ENCODE measurements at places on chromosomes 12 and 14.

GRCh38 chr12:90672081-90672480 lies 282.9 kb downstream of the CCER1 start:
- DNase-seq: no peak

- DNase-seq: no peak
Measured at GRCh38 chr14:88324930-88325329, 1.9 kb upstream of the KCNK10 start.

- no peak for DNase-seq
Measured at GRCh38 chr14:76769636-76770292, 8.5 kb downstream of the VASH1 start.

DNA sequence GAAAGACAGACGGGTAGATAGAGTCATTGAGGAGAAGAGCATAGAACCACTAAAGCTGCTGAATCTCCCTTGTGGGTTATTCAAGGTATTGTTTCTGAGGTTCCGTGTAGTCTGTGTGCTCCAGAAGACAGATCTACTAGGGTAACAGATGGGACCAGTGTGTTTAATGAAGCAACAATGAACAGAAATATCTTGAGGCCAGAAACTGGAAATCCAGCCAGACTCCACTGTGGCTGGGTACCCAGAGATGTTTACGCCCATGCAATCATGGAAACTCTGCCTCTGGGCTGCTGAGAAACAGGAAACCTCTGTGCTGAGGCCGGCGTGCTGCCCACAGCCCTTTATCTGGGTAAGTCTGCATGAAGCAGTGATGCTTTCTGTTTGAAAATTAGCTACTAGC lies 8.3 kb downstream of the PROX2 start:
- DNase-seq: no peak

DNA sequence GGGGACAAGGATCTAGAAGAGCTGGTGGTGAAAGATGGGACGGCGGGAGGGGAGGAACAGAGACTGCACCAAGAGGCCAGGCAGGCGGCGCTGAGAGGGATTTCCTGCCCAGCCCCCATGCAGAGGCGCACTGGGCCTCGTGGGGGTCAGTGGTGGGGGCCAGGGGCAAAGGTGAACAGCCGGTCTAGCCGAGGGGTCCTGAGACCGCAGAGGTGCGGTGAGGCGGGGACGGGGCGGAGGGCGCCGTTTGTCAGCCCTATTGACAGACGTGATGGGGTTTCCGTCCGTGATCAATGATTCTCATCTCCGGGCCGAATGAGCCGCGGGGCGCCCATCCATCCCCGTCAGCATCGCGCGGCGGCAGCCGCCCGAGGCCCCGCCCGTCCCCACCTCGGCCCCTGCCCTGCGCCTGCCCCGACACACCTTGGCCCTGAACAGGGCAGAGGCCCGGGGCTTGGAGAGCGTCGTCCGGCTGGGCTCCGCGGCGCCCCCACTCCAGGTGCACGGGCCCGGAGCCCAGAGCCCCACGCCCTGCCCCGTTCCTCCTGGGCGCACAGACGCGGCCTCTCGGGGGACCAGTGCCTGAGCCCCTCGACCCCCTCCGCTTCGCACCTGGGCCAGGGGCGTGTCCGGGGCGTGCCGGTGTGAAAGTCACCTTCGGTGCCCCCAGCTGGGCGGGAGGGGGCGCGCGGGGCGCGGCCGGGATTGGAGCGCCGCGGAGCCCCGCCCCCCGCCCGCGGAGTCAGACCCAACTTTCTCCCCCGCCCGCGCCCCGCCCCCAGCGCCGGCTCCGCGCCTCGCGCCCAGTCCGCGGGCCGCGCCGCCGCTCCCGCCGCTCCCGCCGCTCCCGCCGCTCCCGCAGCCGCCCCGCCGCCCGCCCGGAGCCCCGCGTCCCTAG lies at the start of gene NXPH4:
Gene NXPH4 (plus strand): TSS at position 781 of the 898 bp plus-strand sequence. CDS start 176 bp downstream, outside the sequence.
- DNase-seq: no peak

GRCh38 chr12:32568228-32568627 lies 110.9 kb upstream of the DNM1L start:
- no peak for DNase-seq

DNA sequence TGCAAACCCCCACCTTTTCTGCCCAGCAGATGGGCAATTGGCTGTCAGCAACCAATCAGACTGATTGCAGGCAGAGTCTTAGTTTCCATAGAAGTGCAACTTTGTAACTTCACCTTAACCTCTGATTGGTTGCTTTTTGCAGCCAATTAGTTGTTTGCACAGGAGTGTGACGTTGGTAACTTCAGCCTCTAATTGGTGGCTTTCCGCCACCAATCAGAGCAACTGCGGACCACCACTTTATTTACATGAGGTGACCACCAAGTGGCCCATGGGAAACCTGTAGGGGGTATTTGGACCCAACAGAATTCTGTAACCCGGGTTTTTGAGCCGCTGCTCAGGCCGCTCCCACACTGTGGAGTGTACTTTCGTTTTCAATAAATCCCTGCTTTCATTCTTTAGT lies 32.3 kb downstream of the CDKN1B start:
- no peak for DNase-seq

- no peak for DNase-seq
Measured at GRCh38 chr12:29026419-29026818, 122.7 kb upstream of the FAR2 start.

DNA sequence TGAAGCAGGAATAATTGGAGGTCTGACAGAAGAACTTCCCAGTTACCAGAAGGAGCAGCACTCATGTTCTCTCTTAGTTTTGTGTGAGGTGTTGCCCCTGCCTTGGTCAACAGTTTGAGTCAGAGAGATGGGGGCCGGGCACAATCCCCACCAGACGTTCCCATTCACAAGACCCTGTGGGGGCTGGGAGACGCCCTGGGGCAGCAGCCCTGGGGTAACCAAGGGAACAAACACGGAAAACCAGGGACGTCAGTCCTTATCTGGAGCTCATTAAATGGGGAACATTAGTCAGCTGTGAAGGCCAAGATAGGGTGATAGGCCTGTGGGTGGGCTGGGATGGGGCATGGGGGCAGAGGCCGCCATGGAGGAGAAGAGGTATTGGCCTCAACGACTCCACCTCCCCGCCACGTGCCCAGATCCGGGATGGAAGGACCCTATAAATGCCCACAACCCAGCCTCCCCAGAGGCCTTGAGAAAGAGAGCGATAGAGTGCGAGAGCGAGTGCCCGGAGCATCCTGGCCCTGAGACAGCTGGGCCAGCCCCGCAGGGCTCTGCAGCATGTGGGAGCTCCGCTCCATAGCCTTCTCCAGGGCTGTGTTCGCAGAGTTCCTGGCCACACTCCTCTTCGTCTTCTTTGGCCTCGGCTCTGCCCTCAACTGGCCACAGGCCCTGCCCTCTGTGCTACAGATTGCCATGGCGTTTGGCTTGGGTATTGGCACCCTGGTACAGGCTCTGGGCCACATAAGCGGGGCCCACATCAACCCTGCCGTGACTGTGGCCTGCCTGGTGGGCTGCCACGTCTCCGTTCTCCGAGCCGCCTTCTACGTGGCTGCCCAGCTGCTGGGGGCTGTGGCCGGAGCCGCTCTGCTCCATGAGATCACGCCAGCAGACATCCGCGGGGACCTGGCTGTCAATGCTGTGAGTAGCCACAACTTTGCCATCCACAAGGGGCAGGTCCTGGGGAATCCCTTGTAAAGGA lies at the start of gene AQP2:
Gene AQP2 (plus strand): TSS at position 465 of the 979 bp plus-strand sequence. CDS start 94 bp downstream, at position 559.
- no peak for DNase-seq

DNA sequence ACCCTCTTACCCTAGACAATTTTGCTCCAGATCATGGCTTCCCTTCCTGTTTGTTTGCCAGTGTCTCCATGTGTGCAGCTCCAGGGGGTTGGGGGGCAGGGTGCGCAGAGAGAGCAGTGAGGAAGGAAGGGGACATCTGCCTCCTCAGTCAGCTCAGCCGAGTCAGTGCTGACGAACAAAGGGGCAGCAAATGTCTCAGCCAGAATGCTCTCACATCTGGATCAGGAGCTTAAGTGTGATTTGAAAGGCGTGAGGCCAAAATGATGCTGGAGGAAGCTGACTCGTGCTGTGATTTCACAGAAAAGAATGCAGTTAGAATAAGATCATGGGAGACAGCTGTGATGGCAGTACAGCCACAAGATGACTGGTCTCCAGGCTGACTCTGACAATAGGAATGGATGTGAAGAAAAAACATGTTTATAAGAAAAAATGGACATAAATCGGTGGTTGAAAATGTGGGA lies 27.1 kb upstream of the CDK17 start:
- no peak for DNase-seq

DNA sequence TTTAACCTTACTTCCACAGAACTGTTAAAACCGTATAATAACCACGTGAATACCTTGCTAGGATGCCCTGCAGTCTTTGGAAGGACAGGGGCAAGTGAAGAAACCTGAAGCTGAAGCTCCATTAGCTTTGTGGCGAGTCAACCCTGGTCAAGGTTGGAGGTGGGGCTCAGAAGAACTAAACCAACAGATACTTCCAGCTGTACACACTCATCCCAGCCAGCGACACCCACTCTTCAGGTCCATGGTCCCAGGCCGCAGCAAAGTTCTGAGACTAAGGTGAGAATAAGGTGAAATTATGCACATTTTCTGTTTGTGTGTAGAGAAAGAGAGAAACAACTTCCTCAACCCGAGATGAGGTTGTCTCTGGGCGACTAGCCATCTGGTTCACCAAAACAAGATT lies 77.6 kb downstream of the NTF3 start:
- DNase-seq: no peak

DNA sequence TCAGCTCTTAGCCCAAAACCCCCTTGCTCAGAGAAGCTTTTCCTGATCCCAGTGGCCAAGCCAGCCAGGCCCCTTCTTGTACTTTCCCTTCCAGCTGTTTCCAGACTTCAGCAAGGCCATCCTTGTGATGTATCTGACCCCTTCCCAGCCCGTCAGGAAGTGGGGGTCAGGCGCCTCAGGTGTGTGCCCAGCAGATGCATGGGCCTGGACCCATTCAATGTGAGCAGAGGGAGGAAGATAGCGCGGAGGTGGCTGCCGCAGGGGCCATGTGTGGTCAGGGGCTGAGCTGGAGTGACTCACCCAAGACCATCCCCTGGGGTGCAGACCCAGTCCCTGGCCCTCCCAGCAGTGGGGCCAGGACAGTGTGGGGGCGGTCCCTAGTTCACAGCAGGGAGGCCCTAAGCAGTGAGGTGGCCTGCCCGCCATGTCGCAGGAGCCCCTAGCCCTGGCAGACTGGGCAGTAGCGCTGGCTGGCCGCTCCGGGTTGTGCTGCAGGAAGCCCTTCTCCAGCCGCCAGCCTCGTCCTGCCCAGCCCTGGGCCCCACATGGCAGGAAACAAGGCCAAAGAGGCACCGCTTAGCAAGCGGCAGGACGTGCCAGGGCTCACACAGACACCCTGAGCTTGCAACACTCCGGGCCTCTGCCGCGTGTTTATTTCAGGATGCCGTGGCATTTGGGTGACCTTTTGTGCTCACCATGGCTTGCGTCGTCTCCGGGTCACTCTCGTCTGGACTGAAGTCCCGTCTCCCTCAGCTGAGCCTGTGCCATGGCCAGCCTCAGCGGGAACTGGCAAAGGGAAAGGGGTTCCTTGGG lies 12.0 kb downstream of the ADSS1 start:
- DNase-seq: no peak
